ENCODE measurements at places on chromosomes 12 and 14.

GRCh38 chr14:56268039-56268438 lies 149.8 kb downstream of the PELI2 start:
- DNase-seq = no peak

DNA sequence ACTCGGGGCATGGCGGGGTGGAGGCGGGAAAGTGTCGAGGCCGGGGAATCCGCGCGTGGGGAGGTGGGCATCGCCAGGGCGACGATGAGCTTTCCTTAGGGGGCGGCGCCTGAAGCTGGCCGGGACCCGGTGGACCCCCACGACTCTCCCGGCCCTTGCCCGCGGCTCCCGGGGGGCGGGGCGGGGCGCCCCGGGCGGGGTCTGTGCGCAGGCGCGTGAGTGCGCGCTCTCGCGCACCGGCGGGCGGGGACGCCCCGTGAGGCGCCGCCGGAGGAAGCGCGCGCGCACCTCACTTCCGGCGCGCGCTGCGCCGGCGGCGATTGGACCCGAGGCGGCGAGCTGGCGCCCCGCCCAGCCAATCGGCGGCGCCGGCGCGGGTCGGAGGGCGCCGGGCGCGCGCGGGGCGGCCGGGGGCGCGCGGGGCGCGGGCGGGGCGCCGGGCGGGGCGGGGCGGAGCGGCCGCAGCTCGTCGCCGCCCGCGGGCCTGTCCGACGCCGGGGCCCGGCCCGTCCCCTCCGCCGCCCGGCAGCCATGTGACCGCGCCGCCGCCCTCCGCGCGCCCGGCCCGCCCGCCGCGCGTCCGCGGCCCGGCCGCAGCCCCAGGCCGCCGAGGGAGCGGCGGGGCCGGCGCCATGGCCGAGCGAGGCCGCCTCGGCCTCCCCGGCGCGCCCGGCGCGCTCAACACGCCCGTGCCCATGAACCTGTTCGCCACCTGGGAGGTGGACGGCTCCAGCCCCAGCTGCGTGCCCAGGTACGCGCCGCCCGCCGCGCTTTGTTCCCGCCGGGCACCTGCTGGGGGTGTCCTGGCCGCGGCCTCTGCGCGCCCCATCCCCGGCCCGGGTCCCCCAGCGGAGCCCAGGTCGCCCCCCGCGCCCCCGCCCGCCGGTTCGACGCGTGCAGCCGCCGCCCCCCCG lies at the start of gene PACS2:
Gene PACS2 (plus strand): TSS at position 462 of the 914 bp plus-strand sequence. CDS start 171 bp downstream, at position 633.
- DNase-seq = peak; percentile 79

GRCh38 chr12:58681730-58682129 lies 238.6 kb downstream of the LRIG3 start:
- DNase-seq = no peak

DNA sequence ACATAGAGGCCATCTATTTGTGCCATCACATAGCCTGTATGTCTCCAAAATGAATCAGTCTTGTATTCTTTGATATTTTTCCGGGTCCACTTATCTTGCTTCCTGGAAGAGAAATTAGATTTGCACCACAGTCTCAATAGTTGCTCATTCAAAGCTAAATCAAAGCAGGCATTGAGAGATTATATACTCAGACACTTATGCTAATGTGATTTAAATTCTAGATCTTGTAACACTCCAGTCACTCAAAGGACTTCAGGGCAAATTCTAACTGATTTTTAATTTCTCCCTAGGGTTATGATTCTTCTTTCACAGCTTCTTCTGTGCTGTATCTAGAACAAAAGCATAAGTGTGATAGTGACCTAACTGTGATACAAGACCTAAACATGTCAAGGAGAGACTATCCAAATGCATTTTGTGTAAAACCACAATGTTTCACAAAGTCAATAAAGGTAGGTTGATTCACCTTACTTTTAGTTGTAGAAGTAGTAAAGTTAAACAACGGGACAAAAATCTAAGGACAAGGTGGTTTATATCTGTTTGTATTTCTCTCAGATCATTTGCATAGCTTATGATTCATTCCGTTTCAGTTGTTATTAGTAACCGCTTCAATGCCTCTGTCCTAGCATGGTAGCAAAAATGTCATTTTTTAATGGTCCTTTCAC lies 26.8 kb downstream of the PLBD1 start:
- DNase-seq = no peak

DNA sequence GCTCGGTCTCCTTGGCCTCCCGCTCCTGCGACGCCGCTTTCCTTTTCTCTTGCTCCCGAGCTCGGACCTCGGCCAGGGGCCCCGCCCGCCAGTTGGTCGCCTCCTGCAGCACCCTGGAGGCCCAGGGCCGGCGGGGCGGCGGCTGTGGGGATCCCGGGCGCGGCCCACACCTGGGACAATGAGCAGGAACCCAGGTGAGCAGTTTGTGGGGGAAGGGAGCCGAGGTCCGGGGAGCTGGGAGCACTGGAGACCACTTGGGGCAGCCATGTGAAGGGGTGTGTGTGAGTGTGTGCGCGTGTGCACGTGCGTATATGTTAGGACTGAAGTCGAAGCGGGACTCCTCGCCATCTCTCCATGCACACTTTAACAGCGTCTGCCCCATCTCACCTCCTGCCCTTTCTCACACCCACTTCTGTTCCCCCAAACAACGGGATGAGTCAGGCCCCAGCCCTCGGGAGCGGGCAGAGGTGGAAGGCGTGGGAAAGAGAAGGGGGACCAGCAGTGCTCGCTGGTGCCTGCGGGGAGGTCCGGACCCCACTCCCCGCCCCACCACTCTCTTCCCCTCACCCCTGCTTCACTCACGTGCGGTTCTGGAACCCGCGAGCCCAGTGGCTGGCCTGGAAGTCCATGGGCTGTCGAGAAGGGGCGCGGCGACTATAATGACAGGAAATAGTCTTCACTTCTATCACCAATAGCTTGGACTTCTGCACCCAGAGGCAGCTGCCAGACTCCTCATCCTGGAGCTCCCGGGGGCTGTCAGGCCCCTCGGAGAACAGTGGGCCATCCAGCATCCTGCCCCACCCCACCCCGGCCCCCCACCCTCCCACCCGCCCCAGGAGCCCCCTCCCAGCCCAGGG lies 450 bp downstream of the DDN start:
- DNase-seq = no peak

DNA sequence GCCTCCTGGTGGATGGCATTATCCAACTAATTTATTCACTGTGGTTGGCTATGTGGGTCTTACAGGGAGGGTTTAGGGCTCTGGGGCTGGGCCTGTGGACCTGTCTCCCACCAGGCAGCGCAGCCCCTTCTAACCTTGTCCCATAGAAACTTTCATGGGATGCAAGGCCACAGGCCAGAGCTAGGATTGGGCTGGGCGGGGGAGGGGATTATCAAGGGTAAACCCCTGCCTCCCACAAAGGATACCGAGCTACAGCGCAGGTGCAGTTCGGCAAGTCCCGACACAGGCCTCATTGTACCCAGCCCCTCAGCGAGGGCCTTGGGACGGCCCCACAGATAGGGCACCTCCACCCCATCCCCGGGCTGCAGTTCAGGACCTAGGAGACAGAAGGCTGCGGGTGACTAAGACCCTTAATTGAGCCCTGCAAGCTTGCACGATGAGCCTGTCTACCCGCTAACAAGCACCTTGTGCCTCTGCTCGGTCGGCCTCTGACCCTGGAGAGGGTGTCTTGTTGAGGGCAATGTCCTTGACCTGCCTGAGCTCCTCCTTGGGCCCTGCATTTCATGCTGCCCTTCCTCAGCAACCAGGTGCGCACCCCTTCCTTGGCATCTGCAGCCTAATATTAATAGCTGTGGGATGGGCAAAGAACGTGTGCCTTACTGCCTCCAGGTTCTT lies 46.7 kb downstream of the PSMA6 start:
- DNase-seq = no peak

DNA sequence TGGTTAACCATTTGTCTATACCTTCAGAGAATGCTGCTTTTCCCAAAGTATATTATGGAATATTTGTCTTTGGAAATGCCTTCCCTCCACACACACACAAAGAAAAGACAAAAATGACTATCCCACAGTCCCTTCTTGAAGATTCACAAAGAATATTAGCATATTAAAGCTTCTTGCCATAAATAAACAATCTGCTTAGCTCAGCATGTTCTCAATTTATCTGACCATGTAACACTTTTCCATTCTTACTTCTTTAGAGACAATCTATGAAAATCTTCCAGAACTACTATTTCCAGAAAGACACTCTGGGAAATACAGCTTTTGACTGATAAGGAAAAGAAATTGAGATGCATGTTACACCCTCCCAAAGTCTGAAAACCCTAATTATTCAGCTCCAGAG lies 58.9 kb upstream of the OVCH1 start:
- DNase-seq = no peak

DNA sequence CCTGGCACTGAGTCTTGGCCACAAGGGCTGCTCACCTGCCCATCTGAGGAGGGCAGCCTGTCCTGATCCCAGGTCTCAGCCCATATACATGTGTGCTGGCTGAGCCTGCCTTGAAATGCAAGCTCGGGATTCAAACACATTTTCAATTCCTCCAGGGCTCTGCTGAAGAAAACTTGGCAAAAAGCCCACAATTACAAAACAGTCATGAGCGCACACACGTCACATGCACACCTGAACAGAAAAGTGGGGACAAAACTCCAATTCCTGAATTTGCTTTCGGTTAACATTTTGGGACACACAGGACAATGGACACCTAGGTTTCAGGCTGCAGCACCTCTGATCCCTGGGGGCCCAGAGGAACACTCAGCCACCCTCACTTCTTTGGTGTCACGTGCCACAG lies 113.9 kb downstream of the RBM19 start:
- DNase-seq = no peak

- DNase-seq = no peak
Measured at GRCh38 chr14:95444132-95445129, 72.0 kb downstream of the SYNE3 start.

DNA sequence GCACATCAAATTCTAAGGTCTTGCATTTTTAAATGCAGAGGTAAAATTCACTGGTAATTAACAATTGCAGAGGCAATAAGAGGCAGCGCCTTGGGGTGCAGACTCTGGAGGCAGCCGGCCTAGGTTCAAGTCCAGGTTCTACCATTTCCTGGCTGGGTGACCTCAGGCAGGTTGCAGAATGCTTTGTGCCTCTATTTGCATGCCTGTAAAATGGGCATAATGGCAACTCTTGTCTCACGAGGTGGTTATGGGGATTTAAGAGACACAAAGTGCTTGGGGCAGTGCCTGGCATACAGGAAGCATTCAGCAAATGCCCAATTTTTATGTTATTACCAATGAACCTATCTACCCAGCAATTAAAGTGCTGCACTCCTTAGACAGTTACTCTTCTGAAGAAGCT lies 180.0 kb upstream of the LHX5 start:
- DNase-seq = no peak

Measured in stimulated activated CD4-positive, alpha-beta T cell treated with anti-CD3 and anti-CD28 coated beads, Interleukin-2, amount 100 ng/mL, for 24 hours (primary cell).